ENCODE measurements at places on chromosomes 7 and 10.
A peak's percentile ranks its signal among the peaks of the same experiment; 100 is the strongest.

- DNase-seq: no peak
These were observed 249.0 kb downstream of the C7orf25 start for GRCh38 chr7:42662862-42663261.

- DNase-seq: no peak
These were observed 67.9 kb downstream of the RNLS start for GRCh38 chr10:88515235-88515634.

GRCh38 chr10:17234431-17234945 is 6.4 kb downstream of the VIM start:
- DNase-seq: no peak

- DNase-seq: no peak
These were observed 51.8 kb downstream of the NPSR1 start for GRCh38 chr7:34709771-34710170.

GRCh38 chr10:9140373-9140772 is 1085.9 kb downstream of the GATA3 start:
- no peak for DNase-seq

DNA sequence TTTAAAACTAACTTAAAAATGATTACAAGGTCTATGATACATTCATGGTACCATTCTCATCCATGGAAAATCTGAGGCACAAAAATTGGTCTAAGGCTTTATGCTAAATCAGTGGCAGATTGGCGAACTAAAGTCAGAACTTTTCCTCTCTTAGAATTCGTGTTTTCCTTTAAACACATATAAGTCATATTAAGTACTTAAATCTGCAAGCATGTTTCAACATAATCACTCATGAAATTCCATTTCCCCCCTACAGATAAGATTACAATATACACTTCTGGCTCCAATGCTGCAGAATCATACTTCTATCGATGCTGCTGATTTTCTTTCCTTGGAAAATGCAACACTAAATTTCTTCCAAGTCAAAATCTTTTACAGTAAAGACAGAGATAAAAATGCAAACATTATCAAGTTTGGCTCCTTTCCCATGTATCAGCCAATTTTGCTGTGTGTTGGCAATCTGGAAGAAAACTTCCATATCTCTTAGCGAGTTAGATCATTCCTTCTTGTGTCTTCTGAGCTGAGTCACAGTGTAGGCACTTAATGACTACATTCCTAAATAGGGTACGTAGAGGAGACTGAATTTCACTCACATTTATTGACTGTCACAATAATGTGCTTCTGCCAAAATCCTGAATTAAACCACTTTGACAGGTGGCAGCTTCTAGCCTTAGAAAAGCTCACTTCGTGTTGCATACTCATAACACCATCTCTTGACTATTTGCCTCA is 76.4 kb upstream of the LRRC17 start:
- DNase-seq: no peak

DNA sequence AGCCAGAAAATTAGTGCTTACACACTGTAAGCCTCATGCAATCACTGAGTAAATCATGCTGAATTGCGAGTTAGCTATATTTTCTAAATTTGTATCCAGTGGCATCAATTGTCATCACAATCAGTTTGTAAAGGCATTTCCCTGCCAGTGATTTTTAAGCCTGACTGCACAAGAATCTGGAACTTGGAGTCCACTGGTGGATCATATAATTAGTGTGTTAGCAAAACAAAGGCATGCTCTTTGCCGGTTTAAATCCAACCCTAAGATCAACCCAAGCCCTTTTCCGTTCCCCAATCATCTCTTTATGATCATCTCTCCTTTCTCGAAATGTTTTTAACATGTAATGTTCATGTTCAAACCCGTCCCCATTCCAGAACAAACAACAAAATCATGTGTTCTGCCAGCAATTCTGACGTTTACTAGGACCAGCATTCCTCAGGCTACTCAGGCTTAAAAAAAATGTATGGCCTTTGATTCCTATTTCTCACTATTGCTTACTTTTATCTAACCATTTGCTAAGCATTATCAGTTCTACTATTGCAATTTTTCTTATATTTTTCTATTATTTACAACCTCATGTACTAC is 649.2 kb downstream of the SORCS1 start:
- DNase-seq: no peak

DNA sequence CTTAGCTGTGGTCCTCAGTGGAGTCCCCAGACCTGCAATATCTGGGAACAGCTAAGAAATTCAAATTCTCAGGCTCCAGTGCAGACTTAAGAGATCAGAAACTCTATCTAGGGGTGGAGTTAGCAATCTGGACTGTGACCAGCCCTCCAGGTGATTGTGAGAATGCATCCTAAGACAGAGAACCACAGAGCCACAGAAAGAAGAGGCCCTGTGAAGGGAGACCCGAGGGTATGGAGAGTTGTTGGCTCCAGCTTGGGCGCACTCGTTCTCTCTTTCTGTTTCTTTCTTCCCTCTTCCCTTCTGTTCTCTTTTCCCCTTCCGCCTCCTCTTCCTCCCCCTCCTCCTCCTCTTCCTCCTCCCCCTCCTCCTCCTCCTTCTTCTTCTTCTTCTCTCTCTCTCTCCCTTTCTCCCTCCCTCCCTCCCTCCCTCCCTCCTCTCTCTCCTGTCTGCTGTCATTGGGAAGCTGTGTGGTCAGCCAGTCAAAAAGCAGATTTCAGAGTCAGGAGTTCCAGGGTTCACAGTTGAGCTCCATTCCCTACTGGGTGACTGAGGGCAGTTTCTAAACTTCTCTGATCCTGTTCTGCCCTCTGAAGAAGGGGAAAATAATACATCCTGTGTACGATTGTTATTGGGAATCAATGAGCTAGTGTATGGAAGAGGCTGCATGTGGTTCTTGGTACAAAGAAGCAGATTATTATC is 62.1 kb upstream of the STEAP1B start:
- DNase-seq: no peak

GRCh38 chr10:54284526-54285193 is 516.4 kb downstream of the PCDH15 start:
- no peak for DNase-seq

- DNase-seq: no peak
These were observed 43.3 kb upstream of the EZH2 start for GRCh38 chr7:148927123-148928045.

- DNase-seq: no peak
These were observed 189.4 kb upstream of the AHR start for GRCh38 chr7:17109020-17109419.

GRCh38 chr7:97179454-97180104 is 62.1 kb downstream of the SDHAF3 start:
- peak; percentile 38 for DNase-seq

- no peak for DNase-seq
These were observed 133.4 kb upstream of the PFKP start for GRCh38 chr10:2933924-2934323.

DNA sequence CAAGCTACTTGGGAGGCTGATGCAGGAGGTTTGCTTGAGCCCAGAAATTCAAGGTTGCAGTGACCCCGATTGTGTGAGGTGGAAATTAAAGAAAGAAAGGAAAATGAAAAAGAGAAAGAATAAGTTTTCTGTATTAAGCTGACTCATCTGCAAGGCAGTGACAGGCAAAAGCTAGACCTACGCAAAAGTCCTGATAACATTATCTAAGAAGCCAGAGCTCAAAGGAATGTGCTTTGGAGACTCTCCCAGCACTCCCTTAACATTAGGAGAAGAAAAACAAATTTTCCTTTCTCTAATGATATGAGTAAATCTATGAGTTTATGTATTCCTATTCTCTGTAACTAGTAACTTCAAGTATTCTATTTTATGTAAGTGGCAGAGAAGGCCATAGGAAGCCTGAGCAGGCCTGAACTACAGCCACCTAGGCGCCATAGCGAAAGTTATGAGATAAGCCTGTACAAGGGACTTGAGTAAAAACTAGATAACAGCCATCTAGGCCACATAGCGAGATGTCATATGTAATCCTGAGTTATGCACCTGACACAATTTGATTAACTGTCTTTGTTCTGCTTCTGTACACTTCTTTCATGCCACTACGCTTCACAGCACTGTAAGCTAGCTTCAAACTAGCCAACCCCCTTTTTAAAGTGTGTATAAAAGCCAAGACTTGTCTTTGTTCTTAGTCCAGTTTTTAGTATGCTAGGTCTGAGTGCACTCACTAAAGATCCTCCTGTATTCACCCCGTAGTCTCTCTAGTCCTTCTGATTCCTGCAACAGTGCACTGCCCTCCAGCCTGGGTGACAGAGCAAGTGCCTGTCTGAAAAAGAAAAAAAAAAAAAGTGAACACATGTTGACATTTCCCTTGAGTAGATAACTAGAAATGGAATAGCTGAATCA is 9.4 kb upstream of the ZWINT start:
- no peak for DNase-seq

DNA sequence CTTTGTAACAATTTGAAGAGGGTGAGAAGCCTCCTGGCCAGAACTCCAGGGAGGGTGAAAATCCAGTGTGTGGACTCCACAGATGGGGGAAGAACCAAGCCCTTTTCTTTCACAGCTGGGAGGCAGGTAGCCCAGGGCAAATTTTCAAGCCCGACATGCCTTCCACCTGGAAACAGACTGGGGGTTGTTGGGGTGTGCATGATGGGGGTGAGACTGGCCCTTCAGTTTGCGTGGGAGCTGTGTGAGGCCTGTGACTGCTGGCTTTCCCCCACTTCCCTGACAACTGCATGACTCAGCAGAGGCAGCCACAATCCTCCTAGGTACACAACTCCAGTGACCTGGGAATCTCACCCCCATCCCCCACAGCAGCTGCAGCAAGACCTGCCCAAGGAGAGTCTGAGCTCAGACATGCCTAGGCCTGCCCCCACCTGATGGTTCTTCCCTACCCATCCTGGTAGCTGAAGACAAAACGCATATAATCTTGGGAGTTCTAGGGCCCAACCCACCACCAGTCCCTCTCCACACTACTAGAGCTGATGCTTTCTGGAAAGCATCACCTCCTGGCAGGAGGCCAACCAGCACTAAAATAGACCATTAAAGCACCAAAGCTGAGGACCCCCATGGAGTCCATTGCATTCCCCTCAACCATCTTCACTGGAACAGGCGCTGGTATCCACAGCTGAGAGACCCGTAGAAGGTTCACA is 445.4 kb downstream of the TFEC start:
- DNase-seq: no peak

DNA sequence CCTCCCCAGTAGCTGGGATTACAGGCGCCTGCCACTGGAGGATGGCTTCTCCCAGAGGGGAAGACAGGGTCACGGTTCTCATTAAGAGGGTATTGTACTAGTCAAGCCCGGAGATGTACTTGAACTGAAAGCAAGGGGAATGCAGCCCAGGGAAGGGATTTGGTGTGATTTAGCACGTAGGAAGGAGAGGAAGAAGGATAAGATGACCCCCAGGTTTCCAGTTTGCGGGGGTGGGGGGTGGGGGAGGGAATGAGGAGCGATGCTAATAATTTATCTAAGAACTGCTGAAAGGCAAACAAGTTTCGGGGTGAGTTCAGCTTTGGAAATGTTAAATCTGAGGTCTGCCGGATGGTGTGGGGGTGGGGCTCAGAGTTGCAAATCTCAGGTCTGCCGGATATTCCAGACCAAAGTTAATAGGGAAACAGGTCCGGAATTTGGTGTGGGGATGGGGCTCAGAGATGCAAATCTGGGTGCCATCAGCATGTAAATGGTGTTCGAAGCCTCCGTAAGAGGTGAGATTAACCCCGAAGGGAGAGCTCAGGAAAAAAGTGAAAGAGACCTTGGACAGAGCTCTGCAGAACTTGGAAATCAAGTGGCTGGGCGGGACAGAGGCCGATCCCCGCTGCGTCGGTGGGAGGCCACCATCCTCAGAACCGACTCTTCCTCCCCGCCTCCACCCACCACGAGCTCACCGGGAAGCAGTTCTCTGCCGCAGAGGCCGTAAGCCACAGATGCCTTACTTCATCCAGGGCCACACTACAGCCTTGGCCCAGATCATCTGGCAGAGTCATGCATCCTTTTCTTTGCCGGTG is 1.6 kb upstream of the SEPHS1 start:
- DNase-seq: peak; percentile 42

DNA sequence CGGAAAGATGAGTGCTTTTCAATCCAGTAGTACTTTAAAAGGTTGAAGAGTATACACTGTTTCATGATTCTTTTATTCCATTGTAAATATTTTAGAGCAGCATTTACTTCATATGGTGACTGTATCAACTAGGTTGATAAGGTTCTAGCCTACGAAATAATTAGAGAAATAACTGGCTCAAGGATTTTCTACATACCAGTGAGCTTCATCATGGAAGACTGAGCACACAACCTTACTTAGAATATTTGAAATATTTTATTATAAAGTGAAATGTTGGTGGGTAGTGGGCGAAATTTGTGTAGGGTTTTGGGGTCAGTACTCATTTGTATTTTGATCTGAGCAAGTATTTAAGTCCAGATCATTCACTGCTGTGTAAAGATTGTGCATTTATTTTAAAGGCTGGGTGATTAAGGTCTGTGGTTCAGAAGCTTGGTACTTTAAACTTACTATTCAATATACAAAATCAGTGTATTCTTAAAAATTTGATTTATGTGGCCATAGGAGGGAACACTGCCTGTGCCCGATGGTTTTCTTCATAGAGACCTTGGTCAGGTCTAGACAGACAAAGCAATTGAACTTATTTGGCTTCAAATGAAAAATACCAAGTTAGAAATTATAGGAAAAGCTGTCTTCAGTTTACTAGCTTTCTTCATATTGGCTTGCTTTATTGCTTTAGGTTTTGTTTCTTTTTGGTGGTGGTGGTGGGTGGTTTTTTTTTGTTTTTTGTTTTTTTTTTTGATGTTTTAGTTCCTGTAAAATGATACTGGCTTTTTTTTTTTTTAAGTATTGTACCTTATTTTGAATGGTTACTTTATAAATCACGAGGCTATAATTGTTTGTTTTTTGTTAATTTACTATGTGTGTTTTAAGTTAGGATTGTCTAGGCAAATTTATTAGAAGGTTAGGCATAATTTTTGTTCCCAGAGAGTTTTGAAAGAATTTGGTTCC is 3.0 kb downstream of the KMT2E start:
- no peak for DNase-seq
